Stimulated activated CD4-positive, alpha-beta T cell treated with anti-CD3 and anti-CD28 coated beads, Interleukin-1b, Interleukin-23, amount 100 ng/mL, for 1 hour (primary cell): ENCODE measurements at places on chromosomes 3 and 15.

- no peak for DNase-seq
Observed at GRCh38 chr3:31959251-31959650, 21.8 kb downstream of the OSBPL10 start.

DNA sequence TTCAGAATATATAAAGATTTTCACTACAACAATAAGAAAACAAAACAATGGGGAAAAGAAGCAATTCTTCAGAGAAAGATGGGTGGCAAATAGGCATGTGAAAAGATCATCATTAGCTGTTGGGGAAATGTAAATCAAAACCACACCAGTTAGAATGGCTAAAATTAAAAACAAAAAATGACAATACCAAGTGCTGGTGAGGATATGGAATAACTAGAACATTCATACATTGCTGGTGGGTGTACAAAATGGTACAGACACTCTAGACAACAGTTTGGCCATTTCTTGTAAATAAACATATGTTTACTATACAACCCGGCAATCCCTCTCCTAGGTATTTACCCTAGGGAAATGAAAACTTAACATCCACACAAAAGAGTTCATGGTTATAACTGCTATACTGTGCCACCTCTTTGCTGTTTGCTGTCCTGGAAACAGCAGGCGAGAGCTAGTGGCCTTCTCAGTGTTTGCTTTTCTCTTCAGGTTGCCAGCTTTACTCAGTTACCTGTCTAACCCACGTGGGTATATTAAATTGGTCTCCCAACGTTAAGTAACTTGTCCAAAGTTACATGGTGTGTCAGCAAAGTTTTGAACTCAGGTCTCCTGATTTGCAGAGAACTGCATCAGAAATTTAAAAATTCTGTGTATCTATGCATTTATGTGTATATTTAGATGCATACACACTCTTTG, 4.6 kb upstream of the NIT2 start:
- no peak for DNase-seq

GRCh38 chr3:106333911-106334618, 465.3 kb upstream of the CBLB start:
- no peak for DNase-seq

DNA sequence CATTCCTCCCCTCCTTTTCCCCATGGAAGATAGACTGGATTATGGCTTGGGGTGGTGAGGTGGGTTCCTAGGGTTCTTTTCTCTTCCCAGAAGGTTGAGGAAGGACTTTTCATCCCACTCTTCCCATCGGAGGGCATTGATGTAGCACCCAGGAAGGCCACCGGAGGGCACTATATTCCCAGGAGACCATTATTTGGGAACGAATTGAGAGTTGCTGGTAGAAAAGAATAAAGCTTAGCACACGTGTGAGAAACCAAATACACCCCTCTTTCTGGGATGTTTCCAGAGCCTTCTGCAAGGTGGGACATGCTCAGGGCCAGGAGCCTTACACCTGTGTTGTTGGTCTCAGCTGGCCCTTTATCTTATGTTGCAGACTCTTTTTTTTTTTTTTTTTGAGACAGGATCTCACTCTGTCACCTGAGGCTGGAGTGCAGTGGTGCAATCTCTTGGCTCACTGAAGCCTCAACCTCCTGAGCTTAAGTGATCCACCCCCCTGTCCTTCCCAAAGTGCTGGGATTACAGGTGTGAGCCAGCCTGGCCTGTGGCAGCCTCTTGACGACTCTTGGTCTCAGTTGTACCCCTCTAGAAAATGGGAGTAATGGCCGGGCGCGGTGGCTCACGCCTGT, 6.3 kb upstream of the CDC25A start:
- no peak for DNase-seq

DNA sequence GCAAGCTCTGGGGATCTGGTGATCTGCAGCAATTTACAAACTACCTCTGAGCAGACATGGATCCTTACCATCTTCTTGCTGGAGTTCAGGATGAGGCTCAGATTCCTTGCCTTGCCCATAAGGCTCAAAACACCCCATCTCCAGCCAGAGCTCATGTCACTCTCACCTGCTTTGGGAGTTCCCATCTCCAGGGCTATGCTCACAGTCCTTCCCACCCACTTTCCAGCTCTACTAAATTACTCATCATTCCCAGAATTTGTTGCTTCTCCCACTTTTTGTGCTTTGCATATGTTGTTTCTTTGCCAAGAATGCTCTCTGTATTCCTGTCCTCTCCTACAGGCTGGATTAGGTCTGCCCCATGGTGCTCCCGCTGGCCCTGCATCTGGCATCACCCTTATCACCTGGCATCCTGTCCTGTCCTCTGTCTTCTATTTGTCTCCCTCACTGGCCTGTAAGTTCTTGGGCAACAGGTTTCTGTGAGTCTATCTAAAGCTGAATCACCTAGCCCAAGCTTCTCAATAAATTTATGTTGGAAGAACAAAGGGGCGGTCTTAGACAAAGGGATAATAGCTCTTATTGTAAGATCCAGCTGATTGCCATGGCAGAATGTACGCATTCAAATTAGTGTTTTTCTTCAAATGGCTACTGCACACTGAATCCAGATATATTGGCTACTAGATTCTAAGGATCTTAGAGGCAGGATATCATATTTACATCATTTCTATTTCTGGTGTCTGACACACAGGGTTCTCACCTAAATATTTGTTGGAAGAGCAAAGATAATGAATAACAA, 179.2 kb downstream of the CLSTN2 start:
- DNase-seq: no peak

- no peak for DNase-seq
Observed at GRCh38 chr3:37309921-37310665, 135.7 kb upstream of the LRRFIP2 start.

GRCh38 chr3:87268646-87269211, 7.7 kb downstream of the POU1F1 start:
- no peak for DNase-seq

DNA sequence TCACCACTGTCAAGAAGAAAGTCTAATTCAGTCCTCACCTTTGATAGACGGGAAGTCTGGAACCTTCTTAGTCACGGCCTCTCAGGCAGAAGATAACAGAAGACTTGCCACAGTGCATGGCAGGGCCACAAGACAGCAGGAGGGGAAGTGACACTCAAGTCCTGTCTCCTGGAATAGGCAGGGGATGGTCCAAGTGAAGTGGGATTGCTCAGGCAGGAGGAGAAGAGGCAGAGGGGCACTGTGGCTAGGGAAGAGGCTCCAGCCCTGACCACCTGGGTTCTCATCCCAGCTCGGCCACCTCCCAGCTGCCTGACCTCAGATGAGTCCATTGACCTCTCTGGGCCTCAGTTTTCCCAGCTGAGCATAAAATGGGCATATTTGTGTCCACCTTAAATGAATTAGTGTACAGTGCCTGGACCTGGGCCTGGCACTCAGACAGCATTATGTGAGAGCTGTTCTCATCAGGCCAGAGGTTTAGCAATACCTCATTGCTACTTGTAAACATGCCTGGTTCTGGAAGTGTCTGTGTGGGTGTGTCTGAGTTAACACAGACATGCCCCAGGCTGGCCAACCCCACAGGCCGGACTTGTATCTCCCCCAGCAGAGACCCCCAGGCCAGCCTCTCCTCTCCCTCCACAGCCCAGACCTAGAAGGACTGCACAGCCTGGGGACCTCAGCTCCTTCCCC, 11.5 kb upstream of the PCSK6 start:
- DNase-seq: no peak

DNA sequence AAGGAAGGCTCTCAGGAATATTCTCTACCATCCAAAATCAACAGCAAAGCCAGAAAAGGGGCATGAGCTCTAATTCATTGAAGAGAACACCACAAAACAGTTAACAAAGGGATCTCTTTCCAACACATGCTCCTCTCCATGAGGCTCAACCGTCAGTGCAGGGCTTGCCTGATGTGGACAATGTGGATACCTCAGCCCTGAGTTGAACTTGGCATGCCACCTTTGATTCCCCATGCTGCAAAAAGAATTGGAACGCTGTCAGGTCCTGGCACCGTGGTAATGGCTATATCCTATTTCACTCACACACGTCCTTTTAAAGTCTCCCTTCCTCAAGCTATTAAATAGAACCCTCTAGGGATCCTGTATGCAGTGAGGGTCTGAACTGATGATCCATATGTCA, 30.7 kb upstream of the IP6K2 start:
- no peak for DNase-seq

DNA sequence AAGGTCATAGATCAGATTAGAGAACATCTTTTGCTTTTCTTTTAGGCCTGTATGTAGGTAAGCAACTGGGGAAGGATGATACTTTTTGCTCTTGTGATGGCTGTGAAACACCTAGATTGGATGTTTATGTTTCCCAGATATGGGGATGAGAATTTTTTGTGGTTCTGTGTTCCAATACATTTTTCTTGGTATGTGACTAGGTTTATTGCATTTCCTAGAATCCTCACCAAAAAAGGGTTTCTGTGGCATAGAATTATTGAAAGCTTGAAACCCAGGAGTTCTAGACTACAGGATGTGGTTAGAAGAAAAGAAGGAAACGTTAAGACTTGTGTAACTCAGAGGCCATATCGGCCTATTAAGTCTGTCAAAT, 25.8 kb downstream of the OXNAD1 start:
- no peak for DNase-seq

DNA sequence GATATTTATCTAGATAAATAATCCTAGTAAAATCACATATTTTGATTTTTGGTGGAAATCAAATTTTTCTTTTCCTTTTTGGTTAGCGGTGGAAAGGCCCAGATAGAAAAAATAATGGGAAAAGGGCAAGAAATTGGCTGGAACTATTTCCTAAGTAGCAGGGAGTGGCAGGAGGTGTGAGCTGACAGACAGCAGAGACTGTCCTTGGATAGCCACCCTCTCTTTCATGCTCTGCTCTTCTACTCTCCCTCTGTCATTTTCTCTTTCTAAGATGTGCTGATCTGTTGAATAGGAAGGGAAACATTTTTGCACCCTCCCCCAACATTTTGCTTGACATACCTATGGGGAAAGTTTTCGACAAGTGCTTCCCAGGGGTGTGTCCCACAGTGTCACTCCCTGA, 18.9 kb upstream of the ONECUT1 start:
- DNase-seq: no peak

- DNase-seq: no peak
Observed at GRCh38 chr3:182094321-182094720, 382.6 kb downstream of the SOX2 start.

DNA sequence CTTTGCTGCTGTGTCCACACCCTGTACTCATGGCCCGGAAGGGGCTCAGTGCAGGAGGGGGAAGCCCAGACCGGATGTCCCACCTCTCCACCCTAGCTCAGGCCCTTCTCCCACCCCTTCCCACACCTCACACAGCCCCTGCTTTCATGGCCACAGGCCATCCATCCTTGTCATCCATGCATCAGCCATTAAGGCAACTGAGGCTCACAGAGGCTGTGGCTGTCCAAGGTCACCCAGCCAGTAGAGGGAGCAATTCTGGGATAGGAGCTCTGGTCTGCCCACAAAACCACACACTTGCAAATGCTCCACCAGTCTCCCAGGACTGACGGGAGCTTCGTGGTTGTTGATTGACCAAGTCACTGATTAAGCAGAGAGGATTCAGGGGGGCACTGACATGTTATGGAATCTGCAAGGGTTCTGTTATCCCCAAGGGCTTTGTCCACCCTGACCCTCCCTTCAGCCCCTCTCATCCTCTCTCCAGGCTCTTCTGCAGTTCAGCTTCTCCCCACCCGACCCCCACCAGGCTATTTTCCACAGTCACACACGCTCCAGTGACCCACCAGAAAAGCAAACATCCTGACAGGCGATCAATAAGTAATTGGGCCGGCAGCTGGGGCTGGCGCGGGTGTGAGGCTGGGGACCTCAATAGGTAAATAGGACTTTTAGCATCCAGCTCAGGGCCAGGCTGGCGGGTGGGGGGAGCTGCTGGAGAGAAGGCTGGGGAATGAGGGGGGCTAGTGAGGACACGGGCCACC, 15.1 kb downstream of the LINGO1 start:
- no peak for DNase-seq

- no peak for DNase-seq
Observed at GRCh38 chr3:171092467-171092911, 66.0 kb upstream of the SLC2A2 start.

DNA sequence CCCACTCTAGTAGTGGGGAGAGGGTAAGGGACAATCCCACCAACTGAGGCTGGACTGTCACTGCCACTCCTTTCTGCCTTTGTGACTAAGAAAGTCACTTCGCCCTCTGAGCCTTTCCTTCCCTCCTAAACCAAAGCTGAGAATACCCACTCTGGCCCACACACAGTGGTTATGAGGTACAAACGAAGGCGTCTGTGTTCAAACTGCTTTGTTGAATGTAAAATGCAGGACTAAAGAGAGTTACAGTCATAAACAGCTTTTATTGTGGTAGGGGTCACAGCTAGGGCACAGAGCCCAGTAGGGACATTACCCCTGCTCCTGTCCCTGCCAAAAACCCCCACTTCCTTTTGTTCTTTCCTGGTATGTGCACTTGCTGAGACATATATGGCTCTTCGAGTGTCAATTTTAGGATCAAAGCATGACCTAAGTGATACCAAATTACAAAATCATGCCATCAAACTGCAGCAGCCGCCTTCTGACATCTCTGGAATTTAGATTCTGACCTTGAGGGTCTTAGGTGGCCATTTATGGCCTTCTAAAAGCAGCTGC, 45.1 kb downstream of the CTDSPL start:
- DNase-seq: no peak

DNA sequence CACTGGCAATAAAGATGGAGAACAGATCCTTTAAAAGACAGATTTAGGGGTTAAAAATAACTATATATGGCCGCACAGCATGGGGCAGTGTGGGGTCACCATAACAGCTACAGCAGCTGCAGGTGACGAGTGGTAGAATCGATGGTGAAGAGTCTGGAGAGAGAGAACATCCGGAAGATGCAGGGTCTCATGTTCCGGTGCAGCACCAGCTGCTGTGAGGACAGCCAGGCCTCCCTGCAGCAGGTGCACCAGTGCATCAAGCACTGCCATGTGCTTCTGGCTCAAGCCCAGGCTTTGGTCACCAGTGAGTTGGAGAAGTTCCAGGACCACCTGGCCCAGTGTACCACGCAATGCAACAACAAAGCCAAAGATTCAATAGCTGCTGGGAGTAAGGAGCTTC, 93.7 kb upstream of the IMPG2 start:
- DNase-seq: no peak

DNA sequence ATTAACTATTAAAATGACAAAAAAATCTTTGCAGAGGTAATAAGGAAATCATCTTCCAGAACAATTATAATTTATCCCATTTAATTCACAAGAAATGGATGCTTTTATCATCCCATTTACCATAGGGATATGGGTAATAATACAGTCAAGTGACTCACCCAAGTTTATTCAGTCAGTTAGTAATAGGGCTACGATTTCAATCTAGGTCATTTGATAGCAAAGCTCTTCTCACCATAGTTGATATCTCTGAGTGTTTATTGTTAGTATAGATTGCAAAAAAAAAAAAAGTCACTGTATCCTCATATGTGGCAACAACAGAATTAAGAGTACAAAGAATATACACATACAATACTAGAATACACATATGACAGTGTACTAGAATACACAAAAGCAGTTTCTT, 797.1 kb downstream of the ROBO1 start:
- no peak for DNase-seq
